ENCODE measurements at places on chromosomes 6 and 20.
A peak's percentile ranks its signal among the peaks of the same experiment; 100 is the strongest.

GRCh38 chr20:21324126-21324525 lies 21.0 kb downstream of the XRN2 start:
- peaks cover 7% of the 10 kb centered on the region for H3K36me3 ChIP-seq
- H3K27ac ChIP-seq, result no peak overlapping the region
- H3K27me3 ChIP-seq, result no peaks in the 10 kb centered on the region
- no peak for DNase-seq
- peaks cover 30% of the 10 kb centered on the region for H3K4me1 ChIP-seq

- no peaks in the 10 kb centered on the region for H3K36me3 ChIP-seq
- H3K4me3 ChIP-seq, result no peak overlapping the region
- H3K27me3 ChIP-seq, result no peaks in the 10 kb centered on the region
- H3K27ac ChIP-seq, result no peak overlapping the region
Measured at GRCh38 chr6:38413102-38413800, 226.5 kb downstream of the BTBD9 start.

DNA sequence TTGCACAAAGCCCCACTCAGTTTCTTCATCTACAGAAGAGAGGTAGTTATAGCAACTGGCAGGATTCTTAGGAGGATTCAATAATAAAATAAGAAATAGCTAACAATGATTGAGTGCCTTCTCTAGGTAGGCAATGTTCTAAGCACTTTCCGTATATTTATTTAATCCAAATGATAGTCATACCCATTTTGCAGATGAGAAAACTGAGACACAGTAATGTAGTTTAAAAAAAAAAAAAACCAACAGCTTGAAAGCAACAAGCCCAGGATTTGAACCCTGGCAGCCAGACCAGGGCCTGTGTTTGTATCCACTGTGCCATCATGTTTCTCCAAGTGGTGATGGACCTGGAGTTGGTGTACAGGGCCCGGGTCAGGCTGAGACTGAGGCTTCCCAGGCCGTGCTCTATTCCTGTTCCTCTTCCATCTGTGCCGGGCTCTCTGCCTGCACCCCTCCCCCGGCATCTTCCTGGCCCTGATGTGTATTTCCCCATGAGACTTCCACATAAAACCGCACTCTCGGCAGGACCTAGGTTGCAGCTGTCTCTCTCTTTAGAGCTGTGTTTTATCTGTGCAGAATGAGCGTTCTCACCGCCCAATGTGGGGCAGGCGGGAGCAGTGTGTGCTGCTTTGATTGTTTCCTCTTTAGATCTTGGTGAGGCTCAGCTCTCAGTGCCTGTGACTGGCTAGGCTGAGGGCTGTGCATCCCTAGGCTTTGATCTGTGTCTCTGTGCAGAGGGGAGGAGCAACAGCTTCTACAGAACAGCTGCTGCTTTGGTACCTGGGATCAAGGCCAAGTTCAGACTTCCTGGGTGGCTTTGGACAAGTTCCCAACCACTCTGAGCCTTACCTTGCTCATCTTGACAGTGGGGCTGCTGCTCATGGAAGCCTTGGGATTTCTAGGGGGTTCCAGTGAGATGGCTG lies 49.5 kb downstream of the TOX2 start:
- H3K4me1 ChIP-seq, result peaks cover 8% of the 10 kb centered on the region
- H3K36me3 ChIP-seq, result no peaks in the 10 kb centered on the region
- no peak for DNase-seq
- H3K4me3 ChIP-seq, result no peak overlapping the region
- H3K27ac ChIP-seq, result no peak overlapping the region

DNA sequence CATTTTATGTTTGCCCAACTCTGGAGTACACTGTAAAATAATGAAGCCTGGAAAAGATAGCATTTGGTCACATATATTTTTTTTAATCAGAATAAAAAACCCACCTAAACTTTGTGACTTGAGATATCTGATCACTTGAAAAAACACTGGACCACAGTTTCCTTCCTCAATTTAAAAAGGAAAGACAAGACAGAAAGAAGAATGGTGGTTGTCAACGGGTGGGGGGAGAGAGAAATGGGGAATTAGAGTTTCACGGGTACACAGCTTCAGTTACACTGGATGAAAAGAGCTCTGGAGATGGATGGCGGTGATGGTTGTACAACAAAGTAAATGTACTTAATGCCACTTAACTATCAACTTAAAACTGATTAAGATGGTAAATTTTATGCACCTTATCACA lies 14.7 kb upstream of the DST start:
- no peak for DNase-seq
- H3K27ac ChIP-seq, result no peak overlapping the region
- no peaks in the 10 kb centered on the region for H3K27me3 ChIP-seq
- H3K4me1 ChIP-seq, result peaks cover 60% of the 10 kb centered on the region

- no peaks in the 10 kb centered on the region for H3K27me3 ChIP-seq
- H3K27ac ChIP-seq, result no peak overlapping the region
- peaks cover 8% of the 10 kb centered on the region for H3K36me3 ChIP-seq
- DNase-seq, result no peak
- no peak overlapping the region for H3K4me3 ChIP-seq
Measured at GRCh38 chr20:45850926-45851325, 6.3 kb downstream of the ACOT8 start.

GRCh38 chr6:90406142-90406794 lies 109.6 kb upstream of the BACH2 start:
- H3K4me1 ChIP-seq, result peaks cover 80% of the 10 kb centered on the region
- peak overlapping the region; percentile 36 for H3K27ac ChIP-seq
- peaks cover 5% of the 10 kb centered on the region for H3K36me3 ChIP-seq
- no peaks in the 10 kb centered on the region for H3K27me3 ChIP-seq
- H3K4me3 ChIP-seq, result no peak overlapping the region

DNA sequence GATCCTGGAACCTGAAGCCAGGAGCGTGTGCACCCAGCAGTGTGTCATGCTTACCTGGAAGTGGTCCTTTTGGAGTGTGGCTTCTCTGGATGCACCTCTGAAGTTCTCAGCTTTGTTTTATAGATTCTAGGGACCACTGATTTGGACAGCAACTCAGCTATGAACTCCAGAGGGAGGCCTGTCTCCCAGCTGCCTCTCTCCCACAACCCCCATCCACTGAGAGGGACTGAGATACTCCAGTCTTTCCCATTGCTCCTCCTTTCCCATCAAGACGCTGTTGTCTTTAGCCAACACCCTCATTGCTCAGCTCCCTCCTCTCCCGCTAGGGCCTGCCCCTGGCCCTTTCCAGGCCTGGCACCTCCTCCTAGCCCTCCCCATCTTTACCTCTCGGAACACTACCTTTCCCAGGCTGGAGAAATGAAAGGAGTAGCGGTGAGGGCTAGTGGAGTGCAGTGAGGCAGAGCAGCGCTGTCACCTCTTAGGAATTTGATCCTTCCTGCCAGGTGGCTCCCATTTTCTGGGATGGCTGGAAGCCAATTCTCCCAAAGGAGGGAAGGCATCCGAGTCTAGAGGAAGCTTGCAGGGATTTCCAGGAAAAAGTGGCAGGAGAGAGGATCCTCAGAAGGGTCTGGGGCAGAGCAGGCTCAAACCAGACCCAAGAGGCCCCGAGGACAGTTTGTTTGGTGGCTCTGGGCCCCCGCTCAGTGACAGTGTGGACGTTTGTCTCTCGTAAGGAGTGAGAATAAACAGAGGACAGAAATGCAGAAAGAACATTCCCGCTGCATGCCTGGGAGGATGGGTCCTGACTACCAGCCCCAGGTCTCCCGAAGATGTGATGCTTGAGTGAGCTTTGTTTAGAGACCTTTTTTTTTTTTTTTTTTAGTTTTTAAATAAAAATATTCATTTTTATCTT lies at the start of gene LRRN4:
Gene LRRN4 (minus strand): TSS at position 285 of the 913 bp plus-strand sequence. CDS start 1,261 bp downstream, outside the sequence.
- peaks cover 53% of the 10 kb centered on the region for H3K4me1 ChIP-seq
- no peaks in the 10 kb centered on the region for H3K27me3 ChIP-seq
- H3K36me3 ChIP-seq, result peaks cover 17% of the 10 kb centered on the region
- H3K27ac ChIP-seq, result peak within 1 kb of the TSS; percentile 52
- H3K4me3 ChIP-seq, result peak within 1 kb of the TSS; percentile 75

DNA sequence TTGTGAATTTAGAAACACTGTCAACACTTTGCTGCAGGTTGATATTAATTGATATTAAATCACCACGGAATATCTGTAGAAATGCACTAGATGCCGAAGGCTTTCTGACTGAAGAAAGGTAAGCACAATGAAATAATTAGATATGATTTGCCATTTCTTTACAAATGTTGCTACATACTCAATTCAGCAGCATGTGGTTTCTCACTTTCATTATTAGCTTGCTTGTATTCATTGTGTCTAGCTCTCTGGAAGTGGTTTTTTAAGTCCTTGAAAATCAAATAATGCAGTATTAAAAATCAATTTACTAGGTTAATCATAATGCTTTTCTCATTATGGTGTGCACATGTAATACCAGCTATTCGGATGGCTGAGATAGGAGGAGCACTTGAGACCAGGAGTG lies 231.3 kb upstream of the MARCKS start:
- H3K36me3 ChIP-seq, result no peaks in the 10 kb centered on the region
- DNase-seq, result no peak
- H3K27ac ChIP-seq, result no peak overlapping the region

- H3K4me3 ChIP-seq, result no peak overlapping the region
- H3K27me3 ChIP-seq, result peaks cover 30% of the 10 kb centered on the region
- no peak for DNase-seq
- no peaks in the 10 kb centered on the region for H3K36me3 ChIP-seq
- no peaks in the 10 kb centered on the region for H3K4me1 ChIP-seq
Measured at GRCh38 chr6:3501826-3502500, 45.1 kb upstream of the SLC22A23 start.

DNA sequence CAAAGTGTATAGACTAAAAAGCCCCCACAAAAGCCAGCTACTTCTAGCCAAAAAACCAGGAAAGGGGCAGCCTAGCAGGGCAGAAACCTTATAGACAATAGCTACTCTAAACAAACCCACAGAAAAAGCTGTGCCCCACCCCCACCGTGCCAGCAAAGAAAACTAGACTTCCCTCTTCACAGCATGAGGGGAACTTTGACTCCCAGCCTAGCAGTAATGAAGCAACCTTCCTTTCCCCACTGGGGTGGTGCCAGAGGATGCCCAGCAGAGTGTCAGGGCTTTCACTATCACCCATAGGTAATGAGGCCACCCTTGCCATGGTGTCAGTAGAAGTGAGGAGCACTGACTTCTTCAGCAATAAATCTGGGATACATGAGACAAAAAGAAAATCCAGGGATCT lies 99.0 kb upstream of the LGSN start:
- no peaks in the 10 kb centered on the region for H3K27me3 ChIP-seq
- H3K27ac ChIP-seq, result no peak overlapping the region
- no peak for DNase-seq

- H3K27me3 ChIP-seq, result no peaks in the 10 kb centered on the region
- H3K27ac ChIP-seq, result no peak overlapping the region
- DNase-seq, result no peak
- no peak overlapping the region for H3K4me3 ChIP-seq
- H3K4me1 ChIP-seq, result no peaks in the 10 kb centered on the region
Measured at GRCh38 chr20:25290646-25291431, 43.0 kb downstream of the PYGB start.
